ENCODE measurements at places on chromosomes 7 and 10.

DNA sequence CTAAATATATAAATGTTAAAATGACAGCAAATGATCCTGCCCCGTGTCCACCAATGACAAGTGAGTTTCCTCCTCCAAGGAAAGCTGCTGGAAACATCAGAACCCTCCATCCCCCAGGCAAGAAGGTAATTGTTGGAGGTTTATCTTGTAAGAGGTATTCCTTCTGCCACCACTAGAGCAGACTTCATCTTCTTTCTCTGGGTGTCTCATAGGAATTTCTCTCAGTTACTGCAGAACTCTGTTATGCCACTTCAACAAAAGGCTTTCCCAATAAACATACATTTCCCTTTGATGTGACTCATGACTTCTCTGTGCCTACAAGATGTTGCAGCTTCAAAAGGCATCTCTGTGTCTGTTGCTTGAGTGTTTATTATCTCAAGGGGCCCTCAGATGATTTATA, 279.1 kb downstream of the BMPER start:
- DNase-seq, result no peak

GRCh38 chr7:4129481-4130122, 552.5 kb upstream of the FOXK1 start:
- DNase-seq, result no peak

- DNase-seq, result no peak
Observed at GRCh38 chr10:112208292-112208691, 24.7 kb upstream of the GPAM start.

GRCh38 chr10:15163253-15163828, 5.2 kb downstream of the NMT2 start:
- no peak for DNase-seq

- no peak for DNase-seq
Observed at GRCh38 chr7:80806663-80807062, 112.2 kb downstream of the SEMA3C start.

DNA sequence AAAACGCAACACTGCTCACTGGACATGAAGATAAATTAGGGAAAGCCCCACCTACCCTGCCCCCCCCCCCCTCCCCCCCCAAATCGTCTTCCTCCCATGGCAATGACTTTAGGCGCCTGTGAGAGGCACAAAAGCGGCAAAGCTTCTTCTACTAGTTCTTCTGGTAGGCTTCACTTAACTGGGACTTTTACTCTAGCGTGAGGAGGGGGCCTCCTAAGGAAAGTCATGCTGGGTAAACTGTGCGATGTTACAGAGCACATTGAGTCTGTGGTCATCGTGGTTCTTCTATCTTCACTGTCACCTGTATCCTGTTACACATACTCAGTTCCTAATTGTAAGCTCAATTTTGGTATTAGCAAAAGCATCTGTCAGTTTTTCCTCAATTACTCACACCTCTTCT, 25.1 kb downstream of the HSPB1 start:
- DNase-seq, result no peak

DNA sequence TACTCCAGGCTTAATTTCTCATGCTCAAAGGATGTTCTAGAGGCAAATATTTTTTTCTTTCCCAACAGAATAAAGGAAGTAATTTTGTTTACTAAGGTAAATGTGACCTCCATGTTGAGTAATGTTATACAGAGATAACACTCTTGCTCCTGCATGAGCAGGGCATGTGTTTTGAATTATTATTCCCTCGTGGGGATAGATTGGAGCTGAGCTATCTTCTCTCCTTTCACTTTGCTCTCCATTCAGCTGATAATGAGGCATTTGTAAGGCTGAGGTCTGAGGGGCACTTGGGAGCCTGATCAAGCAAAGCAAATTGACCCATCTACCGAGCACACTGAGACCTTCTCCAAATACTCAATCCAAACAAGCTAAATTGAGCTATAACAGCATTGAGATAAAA, 50.7 kb upstream of the GHITM start:
- no peak for DNase-seq

DNA sequence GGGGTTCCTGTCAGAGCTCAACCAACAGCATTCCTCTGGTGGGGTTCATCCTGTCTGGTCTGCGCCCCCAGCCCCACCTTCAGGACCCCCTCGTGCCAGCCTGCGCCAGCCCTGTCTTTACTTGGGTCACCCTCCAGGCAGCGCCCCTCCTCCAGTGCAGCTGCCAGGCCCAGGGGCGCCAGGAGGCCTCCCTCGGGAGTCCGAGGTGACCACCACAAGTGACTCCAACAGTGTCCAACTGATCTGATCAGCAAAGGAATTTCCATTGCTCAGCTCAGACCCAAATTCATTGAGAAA, 10.6 kb downstream of the WDR86 start:
- DNase-seq, result no peak
